ENCODE measurements at places on chromosomes 7 and 10. TPM values are rescaled to one million over a fixed set of nuclear protein-coding genes. Genes with fewer than 3 reads are reported as not detected.

Gene MMS19
- 80.6 TPM for total RNA-seq

Gene ANKRD2
- not detected for total RNA-seq

Gene POU6F2
- 5.6 TPM for total RNA-seq

Gene KNDC1
- total RNA-seq = 11.0 TPM

Gene LRRC17
- 2.3 TPM for total RNA-seq

Gene PPP1R17
- 0.96 TPM for total RNA-seq

Gene CFAP70
- total RNA-seq = 5.6 TPM

Gene GNAT3
- total RNA-seq = not detected

Gene NMT2
- 36.6 TPM for total RNA-seq

Gene TSPAN13
- total RNA-seq = 112 TPM

Gene DNAJC30
- total RNA-seq = 11.1 TPM

Gene MMD2
- total RNA-seq = not detected

Gene GOLGA7B
- total RNA-seq = 1.1 TPM

GRCh38 chr10:74419958-74420375, 268.9 kb downstream of the ADK start:
- DNase-seq = no peak
- H3K36me3 ChIP-seq = peaks cover 12% of the 10 kb centered on the region
- H3K27me3 ChIP-seq = no peaks in the 10 kb centered on the region
- H3K27ac ChIP-seq = no peak overlapping the region

GRCh38 chr7:45202625-45203024, 45.0 kb downstream of the RAMP3 start:
- no peak overlapping the region for H3K4me3 ChIP-seq
- H3K36me3 ChIP-seq = no peaks in the 10 kb centered on the region
- H3K27me3 ChIP-seq = peaks cover 40% of the 10 kb centered on the region
- no peaks in the 10 kb centered on the region for H3K4me1 ChIP-seq
- no peak for DNase-seq
- H3K27ac ChIP-seq = no peak overlapping the region

- peak overlapping the region; percentile 71 for H3K4me3 ChIP-seq
- no peak for DNase-seq
- H3K27ac ChIP-seq = peak overlapping the region; percentile 99
- H3K36me3 ChIP-seq = peaks cover 4% of the 10 kb centered on the region
- no peaks in the 10 kb centered on the region for H3K27me3 ChIP-seq
Measured at GRCh38 chr7:20218279-20218678, 1.1 kb upstream of the MACC1 start.

GRCh38 chr10:20105931-20106330, 289.7 kb downstream of the PLXDC2 start:
- no peak overlapping the region for H3K27ac ChIP-seq
- H3K36me3 ChIP-seq = peaks cover 1% of the 10 kb centered on the region
- H3K4me3 ChIP-seq = no peak overlapping the region
- H3K27me3 ChIP-seq = no peaks in the 10 kb centered on the region
- no peak for DNase-seq

- H3K4me1 ChIP-seq = peaks cover 20% of the 10 kb centered on the region
- H3K27me3 ChIP-seq = no peaks in the 10 kb centered on the region
- no peak overlapping the region for H3K4me3 ChIP-seq
- H3K27ac ChIP-seq = no peak overlapping the region
Measured at GRCh38 chr7:135801045-135801693, 52.6 kb upstream of the FAM180A start.

- no peak overlapping the region for H3K27ac ChIP-seq
- no peaks in the 10 kb centered on the region for H3K27me3 ChIP-seq
- H3K4me3 ChIP-seq = no peak overlapping the region
- H3K4me1 ChIP-seq = peaks cover 3% of the 10 kb centered on the region
- DNase-seq = no peak
Measured at GRCh38 chr10:119357412-119358151, 150.2 kb downstream of the GRK5 start.

DNA sequence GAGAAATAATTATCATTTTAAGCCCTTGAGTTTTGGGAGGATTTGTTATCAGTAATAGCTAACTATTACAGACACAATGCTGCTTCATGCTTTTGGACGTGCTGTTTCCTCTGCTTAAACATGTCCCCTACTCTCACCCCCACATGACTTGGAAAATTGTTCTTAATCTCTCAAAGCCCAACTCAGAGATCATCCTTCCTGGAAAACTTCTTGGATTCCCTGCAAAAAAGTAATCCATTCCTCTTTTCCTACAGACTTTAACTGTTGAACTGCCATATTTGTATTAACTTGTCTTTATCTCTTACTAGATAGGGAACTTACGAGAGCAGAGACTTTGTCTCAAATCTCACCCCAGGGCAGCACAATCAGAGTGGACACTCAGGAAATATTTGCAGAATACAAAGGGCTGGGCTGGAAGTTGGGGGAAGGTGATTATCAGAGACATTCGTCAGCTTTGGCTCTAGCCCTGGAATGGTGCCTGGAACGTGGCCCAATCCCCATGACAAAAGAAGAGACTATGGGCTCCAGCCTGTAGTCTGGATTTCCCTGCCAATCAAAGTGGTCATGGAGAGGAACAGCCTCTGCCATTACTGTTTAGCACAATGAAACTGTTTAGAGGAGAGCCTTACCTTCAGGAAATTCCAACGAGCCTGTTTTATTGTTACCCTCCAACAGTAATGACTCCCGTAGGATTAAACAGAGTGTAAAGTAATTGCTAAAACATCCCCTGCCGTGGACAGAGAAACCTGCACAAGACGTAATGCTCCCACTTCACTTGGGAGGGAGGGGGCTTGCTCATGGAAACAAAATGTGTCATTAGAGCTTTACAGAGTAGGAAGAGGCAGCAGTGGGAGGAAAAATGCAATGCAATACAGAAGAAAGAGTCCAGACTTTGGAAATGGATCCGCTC, 140.4 kb upstream of the AUTS2 start:
- no peaks in the 10 kb centered on the region for H3K36me3 ChIP-seq
- no peak overlapping the region for H3K4me3 ChIP-seq

DNA sequence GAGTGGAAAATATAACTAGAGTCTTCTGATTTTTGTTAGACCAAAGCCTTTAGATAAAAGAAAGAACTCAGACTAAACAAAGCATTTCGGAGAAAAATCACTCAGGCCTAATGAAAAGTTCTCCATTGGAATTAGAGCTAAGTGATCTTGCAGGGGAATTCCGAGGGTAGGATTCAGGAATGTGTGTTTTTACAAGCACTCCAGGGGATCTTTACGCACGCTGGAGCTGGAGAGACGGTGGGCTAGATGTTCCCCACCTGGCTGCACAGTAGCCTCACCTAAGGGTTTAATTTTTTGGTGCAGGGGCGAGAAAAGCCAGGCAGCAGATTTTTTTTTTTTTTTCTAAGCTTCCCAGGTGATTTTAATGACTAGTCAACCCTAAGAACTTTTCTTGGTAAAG, 7.9 kb upstream of the PAPSS2 start:
- DNase-seq = no peak
- no peak overlapping the region for H3K27ac ChIP-seq
- H3K4me1 ChIP-seq = no peaks in the 10 kb centered on the region
- H3K27me3 ChIP-seq = peaks cover 3% of the 10 kb centered on the region
- no peaks in the 10 kb centered on the region for H3K36me3 ChIP-seq
- no peak overlapping the region for H3K4me3 ChIP-seq

GRCh38 chr7:92135052-92135889, 994 bp upstream of the CYP51A1 start:
- peaks cover 25% of the 10 kb centered on the region for H3K4me1 ChIP-seq
- H3K4me3 ChIP-seq = peak overlapping the region; percentile 92
- no peaks in the 10 kb centered on the region for H3K27me3 ChIP-seq
- peaks cover 5% of the 10 kb centered on the region for H3K36me3 ChIP-seq
- peak overlapping the region; percentile 100 for H3K27ac ChIP-seq

DNA sequence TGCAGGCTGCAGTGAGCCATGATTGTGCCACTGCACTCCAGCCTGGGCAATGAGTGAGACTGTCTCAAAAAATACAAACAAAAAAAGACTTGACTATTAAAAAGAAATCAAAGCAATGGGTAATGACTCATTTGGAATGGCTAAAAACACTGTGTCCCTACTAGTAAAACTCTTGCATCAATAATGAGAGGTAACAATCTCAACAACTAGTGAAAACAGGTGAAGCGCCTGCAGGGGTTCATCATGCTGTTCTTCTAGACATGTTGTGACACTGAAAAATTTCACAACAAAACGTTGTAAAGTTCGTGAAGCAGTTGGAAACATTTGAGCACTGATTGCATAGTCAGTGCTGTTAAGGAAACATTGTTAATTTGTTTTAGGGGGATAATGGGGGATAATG, 26.9 kb upstream of the SLC29A4 start:
- no peak for DNase-seq
- peaks cover 4% of the 10 kb centered on the region for H3K27me3 ChIP-seq
- no peak overlapping the region for H3K4me3 ChIP-seq
- no peaks in the 10 kb centered on the region for H3K36me3 ChIP-seq
- peaks cover 9% of the 10 kb centered on the region for H3K4me1 ChIP-seq

- H3K36me3 ChIP-seq = no peaks in the 10 kb centered on the region
- no peak overlapping the region for H3K4me3 ChIP-seq
- H3K27ac ChIP-seq = no peak overlapping the region
- DNase-seq = no peak
- H3K4me1 ChIP-seq = no peaks in the 10 kb centered on the region
Measured at GRCh38 chr10:129170812-129171211, 296.2 kb upstream of the MGMT start.

DNA sequence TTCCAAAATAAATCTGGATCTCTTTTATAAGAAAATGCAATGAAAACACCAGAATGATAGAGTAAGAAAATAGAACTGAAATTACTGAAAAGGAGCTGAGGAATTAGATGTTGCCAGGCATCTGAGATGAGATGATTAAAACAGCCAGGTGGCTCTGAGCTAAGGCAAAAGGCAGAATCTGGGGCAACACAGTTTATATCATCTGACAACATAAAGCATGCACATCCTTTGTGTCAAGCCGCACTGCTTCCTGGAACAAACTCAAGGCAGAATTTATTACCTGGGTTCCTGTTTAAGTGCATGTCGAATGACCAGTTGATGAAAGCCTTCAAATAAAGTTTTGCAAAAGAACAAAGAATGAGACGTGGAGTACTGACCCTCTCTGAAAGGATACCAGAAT, 247.0 kb downstream of the SNX10 start:
- DNase-seq = no peak
- H3K36me3 ChIP-seq = no peaks in the 10 kb centered on the region
- peaks cover 36% of the 10 kb centered on the region for H3K27me3 ChIP-seq
- H3K27ac ChIP-seq = no peak overlapping the region

- no peak for DNase-seq
- no peak overlapping the region for H3K4me3 ChIP-seq
- H3K36me3 ChIP-seq = no peaks in the 10 kb centered on the region
Measured at GRCh38 chr10:85831422-85831821, 535.2 kb downstream of the GRID1 start.

DNA sequence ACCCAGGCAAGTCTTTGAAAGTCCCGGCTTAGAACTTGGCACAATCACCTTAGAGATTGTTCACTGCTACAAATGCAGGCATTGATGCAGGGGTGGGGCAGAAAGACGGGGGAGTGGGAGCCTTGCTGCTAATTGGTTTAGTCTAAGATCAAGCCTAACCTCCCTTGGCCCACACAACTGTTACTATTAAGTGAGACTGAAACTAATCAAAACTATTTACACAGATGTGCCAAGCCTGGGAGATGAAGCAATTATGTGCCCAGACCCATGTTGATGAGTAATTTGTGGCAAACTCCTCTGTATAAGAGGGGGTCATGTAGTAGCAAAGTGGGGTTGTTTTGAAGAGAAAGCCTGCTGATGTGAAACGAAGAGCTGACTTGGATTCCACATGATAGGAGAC, 178.2 kb upstream of the ITGB1 start:
- peaks cover 3% of the 10 kb centered on the region for H3K27me3 ChIP-seq
- H3K4me3 ChIP-seq = no peak overlapping the region
- no peak overlapping the region for H3K27ac ChIP-seq

GRCh38 chr7:3028071-3028757, 15.5 kb downstream of the CARD11 start:
- H3K4me3 ChIP-seq = no peak overlapping the region
- peaks cover 4% of the 10 kb centered on the region for H3K36me3 ChIP-seq

GRCh38 chr10:70343312-70343711, 39.1 kb downstream of the LRRC20 start:
- H3K27me3 ChIP-seq = no peaks in the 10 kb centered on the region
- H3K36me3 ChIP-seq = peaks cover 3% of the 10 kb centered on the region
- no peaks in the 10 kb centered on the region for H3K4me1 ChIP-seq
- no peak overlapping the region for H3K4me3 ChIP-seq
- DNase-seq = no peak
- no peak overlapping the region for H3K27ac ChIP-seq

DNA sequence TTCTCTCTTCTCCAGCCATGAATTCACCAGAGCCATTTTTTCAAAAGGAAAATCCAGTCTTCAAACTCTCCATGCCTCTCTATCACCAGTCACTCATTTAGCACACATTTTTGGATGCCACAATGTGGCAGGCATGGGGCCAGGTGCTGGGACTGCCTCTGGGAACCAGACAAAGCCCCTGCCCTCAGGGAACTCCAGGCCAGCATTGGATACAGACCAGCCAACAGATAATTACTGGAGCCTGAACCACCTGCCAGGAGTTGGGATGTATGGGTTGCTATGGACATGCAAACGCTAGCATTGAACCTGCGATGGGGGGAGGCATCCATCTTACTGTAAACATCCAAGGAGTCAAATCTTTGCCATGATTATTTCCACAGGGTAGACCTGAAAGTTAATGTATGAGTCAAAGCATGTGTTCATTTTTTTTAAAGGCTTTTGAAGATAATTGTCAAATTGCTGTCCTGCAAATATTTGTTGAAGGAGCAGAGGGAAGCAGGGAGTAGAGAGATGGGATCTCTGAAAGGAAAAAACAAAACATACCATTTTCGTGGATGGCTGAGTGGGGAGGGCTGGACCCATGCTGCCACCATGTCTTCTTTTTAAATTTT, 43.2 kb downstream of the SRRM3 start:
- no peak for DNase-seq
- no peaks in the 10 kb centered on the region for H3K36me3 ChIP-seq
- no peak overlapping the region for H3K27ac ChIP-seq
- H3K4me1 ChIP-seq = peaks cover 9% of the 10 kb centered on the region

DNA sequence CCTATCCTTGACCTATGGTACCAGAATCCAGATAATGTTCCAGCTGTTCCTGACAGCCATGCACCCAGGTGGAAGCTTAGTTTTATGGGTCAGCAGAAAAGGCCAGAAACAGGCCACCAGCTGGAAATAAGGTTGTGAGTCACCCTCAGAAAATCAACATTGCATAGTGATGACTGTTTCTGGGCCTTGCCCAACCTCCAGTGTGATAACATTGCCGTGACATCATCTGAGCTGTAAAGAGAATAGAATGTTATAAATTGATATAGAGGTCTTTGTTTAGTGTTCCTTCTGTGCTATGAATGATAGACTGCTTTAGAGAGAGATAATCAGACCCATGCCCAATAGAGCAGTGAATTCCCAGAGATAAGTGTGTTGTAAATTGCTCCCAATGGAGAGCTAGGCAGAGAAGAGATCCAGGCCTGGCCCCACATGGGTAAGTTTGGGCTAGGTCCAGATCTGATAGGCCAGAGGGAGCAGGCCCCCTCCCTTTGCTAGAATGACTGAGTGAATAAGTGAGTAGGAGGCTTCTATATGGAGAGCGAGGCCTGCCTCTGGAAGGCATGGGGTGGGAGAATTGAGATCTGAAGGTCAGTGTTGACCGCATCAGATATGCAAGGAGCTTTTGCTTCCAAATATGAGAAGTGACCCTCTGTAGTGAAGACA, 14.2 kb upstream of the HPS1 start:
- H3K27ac ChIP-seq = peak overlapping the region; percentile 95
- DNase-seq = no peak
- no peak overlapping the region for H3K4me3 ChIP-seq
- no peaks in the 10 kb centered on the region for H3K36me3 ChIP-seq

GRCh38 chr10:6102128-6102527, 13.3 kb downstream of the RBM17 start:
- no peak overlapping the region for H3K4me3 ChIP-seq
- H3K4me1 ChIP-seq = no peaks in the 10 kb centered on the region

GRCh38 chr10:122782911-122783310, 62.7 kb downstream of the CUZD1 start:
- H3K27ac ChIP-seq = no peak overlapping the region
- DNase-seq = no peak
- H3K36me3 ChIP-seq = no peaks in the 10 kb centered on the region
- peaks cover 27% of the 10 kb centered on the region for H3K27me3 ChIP-seq
- H3K4me1 ChIP-seq = no peaks in the 10 kb centered on the region

Data from progenitor cell of endocrine pancreas (in vitro differentiated cells).